ENCODE measurements at places on chromosomes 12 and 14.

DNA sequence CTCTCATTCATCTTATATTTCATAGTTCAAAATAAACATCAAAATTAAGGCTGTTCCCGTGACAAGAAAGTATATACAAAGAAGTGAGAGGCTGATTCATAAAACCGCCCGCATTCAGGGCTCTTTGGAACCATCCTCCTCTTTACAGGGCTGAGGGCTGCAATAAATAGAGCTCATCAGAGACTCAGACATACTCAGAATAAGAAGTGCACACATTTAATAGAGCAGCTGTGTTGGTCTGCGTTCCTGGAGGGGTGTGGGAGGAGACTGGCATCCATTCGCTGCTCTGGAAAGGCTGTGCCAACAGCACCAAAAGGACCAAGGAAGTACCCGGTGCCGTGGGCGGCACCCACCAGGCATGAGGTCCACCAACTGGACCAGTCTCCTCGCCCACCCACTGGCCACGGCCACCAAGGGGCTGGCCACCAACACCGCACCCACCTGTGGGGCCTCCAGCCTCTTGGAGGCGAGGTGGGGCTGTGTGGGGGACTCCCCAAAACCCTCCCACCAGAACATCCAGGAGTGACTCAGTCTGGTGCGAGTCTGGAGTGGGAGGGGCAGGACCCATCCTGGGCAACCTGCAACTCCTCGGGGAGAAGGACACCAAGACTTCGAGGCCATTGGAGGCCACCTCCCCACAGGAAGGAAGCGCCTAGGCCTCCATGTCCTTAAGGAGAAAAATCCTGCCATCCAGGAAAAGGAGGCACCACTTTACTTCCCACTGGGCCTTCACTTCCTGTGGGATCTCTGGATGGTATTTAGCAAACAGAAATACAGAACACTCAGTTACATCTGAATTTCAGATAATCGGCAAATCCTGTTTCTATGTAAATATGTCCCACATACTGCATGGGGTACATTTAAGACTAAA lies 32.7 kb downstream of the VCPKMT start:
- DNase-seq, result no peak

- no peak for DNase-seq
Observed at GRCh38 chr14:97644365-97644764, 847.2 kb downstream of the VRK1 start.

GRCh38 chr14:104117341-104118005 lies 20.9 kb upstream of the KIF26A start:
- no peak for DNase-seq

DNA sequence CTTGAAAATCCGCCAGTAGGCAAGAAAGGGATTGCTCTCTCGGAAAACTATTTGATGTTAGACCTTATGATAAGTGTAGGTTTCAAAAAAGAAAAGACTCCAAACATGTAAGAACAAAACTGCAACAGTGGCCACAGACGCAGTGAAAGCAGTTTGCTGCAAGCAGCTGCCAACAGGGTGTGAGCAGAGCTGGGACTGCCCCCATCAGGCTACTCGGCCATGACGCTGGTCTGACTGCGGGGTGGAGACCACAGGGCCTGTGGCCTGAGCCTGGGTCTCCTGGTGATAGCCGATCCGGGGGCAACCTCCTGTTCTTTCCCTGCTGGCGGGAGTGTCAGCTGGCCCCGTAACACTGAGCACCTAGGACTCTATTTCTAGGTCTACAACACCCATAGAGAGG lies 63.2 kb downstream of the AMN start:
- DNase-seq, result no peak

GRCh38 chr14:105056303-105056831 lies 8.9 kb downstream of the GPR132 start:
- DNase-seq, result no peak

- no peak for DNase-seq
Observed at GRCh38 chr12:115815924-115816323, 461.6 kb downstream of the MED13L start.
